GM04503 (cell line): ENCODE measurements at places on chromosomes 11 and 22.

GRCh38 chr22:46812034-46812605 is 49.7 kb downstream of the TBC1D22A start:
- no peak for DNase-seq

DNA sequence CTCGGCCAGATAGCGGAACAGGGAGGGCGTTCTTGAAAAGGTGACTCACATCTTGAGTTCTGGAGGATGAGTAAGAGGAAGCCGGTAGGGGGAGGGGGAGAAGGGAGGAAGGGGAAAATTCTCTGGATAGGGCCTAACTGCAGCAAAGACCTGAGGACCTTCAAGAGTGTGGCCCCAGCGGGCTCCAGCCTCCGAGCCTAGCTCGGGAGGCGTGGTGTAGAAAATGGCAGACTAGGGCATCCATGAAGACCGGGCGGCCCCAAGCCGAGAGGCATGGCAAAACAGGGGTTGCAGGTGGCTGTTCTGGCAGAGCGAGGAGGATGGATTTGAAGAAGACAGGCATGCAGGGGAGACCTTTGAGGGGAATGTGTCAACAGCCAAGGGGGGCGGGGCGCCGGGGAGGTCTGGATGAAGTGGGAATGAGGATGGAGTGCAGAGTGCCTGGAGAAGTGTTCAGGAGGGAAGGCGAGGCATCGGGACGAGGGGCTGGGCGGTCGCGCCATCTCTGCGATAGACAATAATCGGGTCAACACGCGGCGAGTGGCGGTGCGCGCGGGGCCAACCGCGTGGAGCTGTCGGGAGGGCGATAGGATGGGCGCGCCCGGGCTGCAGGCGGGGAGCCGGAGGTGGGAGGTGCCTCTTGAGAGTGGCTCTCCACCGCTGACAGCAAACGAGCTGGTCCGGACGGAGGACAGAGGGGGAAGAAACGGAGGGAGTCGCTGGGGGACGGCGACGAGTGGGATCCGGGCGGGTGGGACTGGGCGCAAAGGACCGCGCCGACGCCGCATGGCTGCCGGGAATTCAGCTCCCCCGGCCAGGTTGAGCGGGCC is 40.0 kb upstream of the CREB3L1 start:
- no peak for DNase-seq

GRCh38 chr11:17558916-17559315 is 11.9 kb downstream of the OTOG start:
- no peak for DNase-seq

- DNase-seq = no peak
These were observed 1.1 kb downstream of the PRRG4 start for GRCh38 chr11:32830796-32831195.

DNA sequence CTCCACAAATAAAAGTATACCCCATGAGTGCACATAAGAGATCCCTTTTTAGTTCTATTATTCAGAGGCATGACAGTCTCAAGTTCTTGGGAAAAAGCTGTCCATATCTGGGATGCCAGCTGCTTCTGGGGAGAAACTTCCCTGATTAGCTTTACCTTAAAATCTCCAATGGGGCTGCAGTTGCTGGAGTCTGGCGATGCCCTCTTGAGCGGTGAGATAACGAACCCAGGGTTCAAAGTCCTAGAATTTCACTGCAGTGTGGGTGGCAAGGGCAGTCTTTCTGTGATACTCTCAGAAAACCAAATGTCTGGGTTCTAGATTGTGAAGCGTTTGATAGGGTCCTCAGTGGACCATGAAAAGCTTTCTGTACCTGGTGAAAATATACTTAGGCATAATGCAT is 7.4 kb upstream of the PRR33 start:
- DNase-seq = no peak

DNA sequence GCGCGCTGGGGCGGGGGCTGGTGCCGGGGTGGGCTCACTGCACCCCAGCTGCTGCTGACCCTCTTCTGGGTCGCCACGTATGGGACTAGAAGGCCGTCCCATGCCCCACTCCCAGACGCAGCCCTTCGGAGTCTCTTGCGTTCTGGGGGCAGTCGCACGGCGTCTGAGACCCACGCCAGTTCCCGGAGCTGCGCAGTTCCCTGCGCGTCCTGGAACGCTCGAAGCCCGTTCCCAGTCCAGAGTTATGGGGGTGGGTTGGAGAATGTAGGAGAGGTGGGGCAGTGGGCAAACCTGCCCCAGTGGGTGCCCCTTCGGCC is 375 bp downstream of the LAYN start:
- no peak for DNase-seq

DNA sequence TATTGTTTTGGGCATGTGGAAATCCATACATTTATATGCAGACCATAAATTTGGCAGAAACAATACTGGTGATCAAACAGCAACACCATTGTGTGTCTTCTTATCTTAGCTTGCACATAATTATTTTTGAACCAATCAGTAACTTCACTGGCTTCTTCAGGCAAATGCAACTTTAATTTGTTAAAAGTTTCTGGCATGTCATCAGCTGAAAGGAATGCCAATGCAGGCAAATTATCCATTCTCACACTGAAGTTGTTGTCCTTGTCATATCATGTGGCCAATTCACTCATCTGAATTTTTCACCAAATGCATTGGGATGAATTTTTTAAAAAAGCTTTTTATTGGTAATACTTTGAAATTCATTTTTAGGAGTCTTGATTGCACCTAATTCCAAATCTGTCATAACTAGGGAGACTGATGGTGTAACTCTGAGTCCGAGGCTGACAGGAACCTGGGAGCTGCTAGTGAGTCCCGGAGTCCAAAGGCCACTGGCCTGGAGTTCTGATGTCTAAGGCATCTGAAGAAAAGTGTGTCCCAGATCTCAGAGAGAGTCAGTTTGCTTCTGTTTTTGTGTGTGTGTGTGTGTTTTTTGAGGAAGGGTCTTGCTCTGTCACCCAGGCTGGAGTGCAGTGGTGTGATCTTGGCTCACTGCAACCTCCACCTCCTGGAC is 17.4 kb upstream of the OR10V1 start:
- no peak for DNase-seq
